ENCODE measurements at places on chromosomes 6 and 20. TPM values are rescaled to one million over a fixed set of nuclear protein-coding genes. Genes with fewer than 3 reads are reported as not detected.

The MAFB gene
- total RNA-seq, result 86.0 TPM

The C6orf15 gene
- not detected for total RNA-seq

The LAMA5 gene
- 126 TPM for total RNA-seq

The HRH3 gene
- not detected for total RNA-seq

The CLVS2 gene
- not detected for total RNA-seq

The XKR7 gene
- not detected for total RNA-seq

The VGLL2 gene
- not detected for total RNA-seq

The MLN gene
- total RNA-seq, result not detected

The MROH8 gene
- total RNA-seq, result 6.9 TPM

The APOM gene
- total RNA-seq, result 3.3 TPM

The DACT2 gene
- total RNA-seq, result 0.48 TPM

The RHAG gene
- total RNA-seq, result not detected

The LY6G6C gene
- not detected for total RNA-seq

The EDN3 gene
- not detected for total RNA-seq

The EPHA7 gene
- 0.10 TPM for total RNA-seq

The ZBTB12 gene
- total RNA-seq, result 2.9 TPM

The RPN2 gene
- total RNA-seq, result 177 TPM

The GPR63 gene
- 0.32 TPM for total RNA-seq

The BNIP5 gene
- total RNA-seq, result not detected

The PLN gene
- total RNA-seq, result 5.6 TPM

The SCRT2 gene
- not detected for total RNA-seq

The LPIN3 gene
- total RNA-seq, result 49.8 TPM

The TRIM40 gene
- not detected for total RNA-seq

The CLDN20 gene
- total RNA-seq, result not detected

The EYA2 gene
- total RNA-seq, result 32.8 TPM

The SYTL3 gene
- total RNA-seq, result 4.1 TPM

The BLOC1S5 gene
- total RNA-seq, result 10.2 TPM

The DPM1 gene
- 34.2 TPM for total RNA-seq

The TNFRSF21 gene
- 55.7 TPM for total RNA-seq

The WFDC5 gene
- total RNA-seq, result not detected

The CALHM4 gene
- not detected for total RNA-seq

The SLC13A3 gene
- total RNA-seq, result 1.5 TPM

The TAAR6 gene
- not detected for total RNA-seq

The PRKN gene
- total RNA-seq, result 10.1 TPM

The CRISP2 gene
- not detected for total RNA-seq

The LCA5 gene
- 3.1 TPM for total RNA-seq

The PSORS1C2 gene
- not detected for total RNA-seq

The RFX6 gene
- total RNA-seq, result not detected

The IL17A gene
- not detected for total RNA-seq

The SLC22A16 gene
- 1.4 TPM for total RNA-seq

The SLC16A10 gene
- 30.3 TPM for total RNA-seq

The SLC17A1 gene
- not detected for total RNA-seq

The FAM83B gene
- total RNA-seq, result not detected

The ESR1 gene
- total RNA-seq, result 6.3 TPM
